Caudate nucleus (tissue), 63 donors: ENCODE measurements at places on chromosomes 11 and 22.
A peak's percentile ranks its signal among the peaks of the same experiment; 100 is the strongest.

- DNase-seq: no peak
These were observed 78.7 kb upstream of the TSPAN18 start for GRCh38 chr11:44648109-44648508.

- DNase-seq: no peak
These were observed 10.5 kb downstream of the GTF2H1 start for GRCh38 chr11:18332891-18333290.

- no peak for DNase-seq
These were observed 185.4 kb upstream of the B3GAT1 start for GRCh38 chr11:134597452-134597851.

DNA sequence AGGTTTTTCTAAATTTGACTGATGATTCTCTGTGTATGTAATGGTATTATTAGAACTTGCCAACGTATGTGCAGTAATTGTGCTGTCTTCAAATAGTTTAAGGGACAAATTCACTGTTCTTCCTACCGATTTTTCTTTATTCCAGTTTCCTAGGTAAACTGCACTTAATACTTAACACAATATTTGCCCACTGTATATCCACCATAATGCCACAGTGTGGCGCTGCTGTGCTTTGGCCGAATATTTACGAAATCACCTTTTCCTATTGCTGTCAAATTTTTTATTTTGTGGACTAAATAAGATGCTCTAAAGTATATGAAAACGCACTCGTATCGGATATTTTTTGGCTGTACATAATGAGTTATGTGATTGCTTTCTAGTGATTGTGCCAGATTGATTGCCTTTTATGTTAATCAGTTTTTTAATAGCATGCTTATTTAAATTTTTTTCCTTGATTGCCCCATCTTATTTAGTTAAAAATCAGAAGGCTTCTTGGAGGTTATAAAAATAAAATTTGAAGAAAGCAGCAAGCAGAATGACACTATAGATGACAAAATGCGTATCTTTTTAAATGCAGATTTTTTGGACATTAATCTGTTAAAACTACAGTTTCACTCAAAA lies 10.5 kb downstream of the AASDHPPT start:
- DNase-seq: peak; percentile 15

DNA sequence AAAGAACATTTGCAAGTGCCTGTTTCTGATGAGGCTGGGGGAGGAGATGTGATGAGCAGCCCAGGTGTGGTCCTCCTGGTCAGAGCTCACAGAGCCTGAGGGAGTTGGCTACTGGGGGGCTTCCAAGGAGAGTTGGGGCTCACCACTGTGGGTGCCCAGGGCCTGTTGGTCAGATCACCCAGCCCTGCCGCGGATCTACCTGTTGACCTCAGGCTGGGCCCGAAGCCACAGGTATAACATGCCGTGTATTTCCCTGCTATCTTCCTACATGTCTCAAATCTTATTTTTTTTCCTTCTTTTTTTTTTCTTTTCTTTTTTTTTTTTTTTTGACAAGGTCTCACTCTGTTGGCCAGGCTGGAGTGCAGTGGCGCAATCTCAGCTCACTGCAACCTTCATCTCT lies 199.7 kb upstream of the TBCEL start:
- DNase-seq: no peak

GRCh38 chr22:38862375-38863329 lies 9.4 kb downstream of the CBX6 start:
- DNase-seq: no peak

- peak; percentile 92 for DNase-seq
These were observed at the start of gene MRPL40 for GRCh38 chr22:19432133-19432851. MRPL40 (plus strand) TSS chr22:19432545; CDS start chr22:19432555, 10 bp downstream.

DNA sequence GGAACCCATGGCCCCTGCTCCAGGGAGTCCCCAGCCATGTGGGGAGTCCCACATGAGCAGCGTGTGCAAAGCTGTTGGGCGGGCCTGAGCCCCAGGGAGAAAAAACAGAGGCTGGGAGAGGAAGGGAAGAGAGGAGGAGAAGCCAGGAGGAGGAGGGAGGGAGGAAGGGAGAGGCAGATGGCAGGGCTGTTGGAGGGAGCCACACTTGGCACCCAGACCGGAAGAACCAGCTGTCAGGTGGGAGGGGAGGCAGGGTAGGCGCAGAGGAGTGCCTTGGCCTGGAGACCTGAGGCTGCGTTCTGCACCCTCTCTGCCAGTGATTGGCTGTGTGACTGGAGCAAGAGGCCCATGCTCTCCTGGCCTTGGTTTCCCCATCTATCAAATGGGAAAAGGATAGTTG lies 6.7 kb downstream of the SYNGR1 start:
- DNase-seq: no peak

DNA sequence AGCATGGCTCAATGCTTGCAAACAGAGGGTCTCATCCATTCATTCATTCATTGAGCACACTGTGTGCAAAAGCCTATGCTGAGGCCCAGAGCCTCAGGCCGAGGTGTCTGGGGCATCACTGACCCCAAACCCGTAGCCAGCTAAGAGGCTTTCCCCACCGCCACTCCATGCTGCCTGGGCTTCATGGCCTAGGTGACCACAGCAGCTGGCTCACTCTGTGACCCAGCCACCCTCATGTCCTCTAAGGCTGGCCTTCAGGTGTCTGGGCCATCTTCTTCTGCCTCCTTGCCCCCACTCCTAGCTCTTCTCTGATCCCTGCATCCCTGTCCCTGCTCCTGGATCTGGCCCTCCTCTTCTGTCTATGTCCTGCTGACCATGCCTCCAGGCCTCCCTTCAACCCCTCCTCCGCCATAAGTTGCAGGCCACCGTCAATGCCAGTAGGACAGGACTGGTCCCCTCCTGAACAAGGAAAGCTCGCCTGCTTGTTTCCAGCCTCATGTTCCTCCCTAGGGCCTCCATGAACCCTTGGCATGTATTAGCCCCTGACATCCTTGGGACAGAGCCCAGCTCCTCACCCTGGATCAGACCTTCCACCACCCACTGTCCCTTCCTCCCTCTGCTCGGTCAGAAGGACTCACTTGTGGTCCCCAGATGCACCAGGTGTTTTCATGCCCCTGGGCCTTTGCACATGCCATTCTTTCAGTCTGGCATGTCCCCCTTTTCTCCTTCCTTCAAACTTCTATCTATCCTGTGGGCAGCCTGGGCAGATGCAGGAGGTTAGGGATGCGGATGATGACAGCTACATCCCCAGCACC lies 92.8 kb downstream of the MYEOV start:
- no peak for DNase-seq

GRCh38 chr11:93902921-93903320 lies 52.5 kb upstream of the VSTM5 start:
- DNase-seq: no peak

DNA sequence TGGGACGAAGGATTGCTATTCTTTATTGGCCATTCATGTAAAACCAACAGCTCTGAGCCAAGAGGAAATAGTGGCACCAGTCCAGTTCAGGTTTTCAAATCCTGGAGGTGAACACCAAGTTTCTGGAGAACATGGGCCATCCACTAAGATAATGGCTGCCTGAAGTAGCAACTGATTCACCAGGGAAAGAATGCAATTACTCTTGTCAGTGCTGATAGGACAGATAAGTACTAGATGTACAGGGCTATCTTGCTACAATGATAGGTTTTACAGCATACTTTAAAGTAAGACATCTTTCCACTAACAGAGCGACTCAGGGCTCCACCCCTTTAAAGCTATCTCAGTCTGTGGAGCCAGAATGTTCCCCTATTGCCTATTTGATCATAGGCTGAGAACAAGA lies 36.8 kb upstream of the APOA1 start:
- DNase-seq: no peak

- no peak for DNase-seq
These were observed 27.5 kb downstream of the FBXO7 start for GRCh38 chr22:32501836-32502752.

- DNase-seq: no peak
These were observed 124.2 kb upstream of the PITPNB start for GRCh38 chr22:28043266-28043665.

- DNase-seq: no peak
These were observed 2.6 kb upstream of the NAALADL1 start for GRCh38 chr11:65060913-65061408.

GRCh38 chr11:17153757-17154156 lies 54.0 kb downstream of the PIK3C2A start:
- no peak for DNase-seq

DNA sequence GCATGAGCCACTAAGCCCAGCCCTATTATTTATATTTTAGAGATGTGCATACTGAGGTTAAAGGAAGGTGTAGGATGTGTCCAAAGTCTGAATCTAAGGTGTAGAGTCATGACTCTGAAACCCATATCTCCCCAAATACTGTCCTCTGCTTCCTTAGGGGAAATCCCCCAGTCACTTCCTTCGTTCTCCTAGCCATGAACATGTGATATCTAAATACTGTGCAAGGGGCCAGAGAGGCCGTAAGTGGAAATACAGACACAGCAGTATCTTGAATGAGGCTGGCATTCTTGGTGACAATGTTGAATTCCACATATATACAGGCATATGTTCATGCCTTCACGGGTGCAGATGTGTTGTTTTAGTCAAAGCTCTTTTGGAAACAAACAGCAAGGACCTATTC lies 21.3 kb upstream of the PATZ1 start:
- no peak for DNase-seq

DNA sequence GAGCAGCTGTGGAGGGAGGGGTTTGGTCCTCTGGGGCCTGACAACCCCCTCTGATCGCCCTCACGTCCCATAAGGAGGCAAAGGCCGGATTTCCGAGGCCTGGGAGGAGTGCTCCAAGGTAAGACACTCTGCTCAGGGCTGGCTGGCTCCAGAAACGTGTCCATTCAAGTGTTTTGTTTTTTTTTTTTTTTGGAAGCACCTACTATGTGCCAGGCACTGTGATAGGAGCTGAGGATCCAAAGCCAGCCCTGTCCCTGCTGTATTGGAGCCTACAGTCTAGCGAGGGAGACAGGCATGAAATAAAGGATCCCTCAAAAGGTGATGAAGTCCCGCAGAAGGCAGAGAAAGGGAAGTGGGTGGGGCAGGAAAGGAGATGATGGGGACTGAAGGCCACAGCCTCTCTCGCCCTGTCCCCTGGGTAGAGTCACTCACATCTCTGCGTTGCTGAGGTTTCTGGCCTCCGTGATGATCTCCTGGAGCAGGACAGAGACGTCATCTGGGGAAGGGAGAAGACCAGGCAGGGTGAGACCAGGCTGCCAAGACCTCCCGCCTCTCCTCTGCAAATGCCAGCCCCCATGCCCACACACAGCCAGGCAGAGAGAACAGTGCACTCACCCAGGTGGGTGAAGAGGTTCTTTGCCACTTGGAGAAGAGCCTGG lies 89.2 kb downstream of the PDE2A start:
- DNase-seq: no peak

DNA sequence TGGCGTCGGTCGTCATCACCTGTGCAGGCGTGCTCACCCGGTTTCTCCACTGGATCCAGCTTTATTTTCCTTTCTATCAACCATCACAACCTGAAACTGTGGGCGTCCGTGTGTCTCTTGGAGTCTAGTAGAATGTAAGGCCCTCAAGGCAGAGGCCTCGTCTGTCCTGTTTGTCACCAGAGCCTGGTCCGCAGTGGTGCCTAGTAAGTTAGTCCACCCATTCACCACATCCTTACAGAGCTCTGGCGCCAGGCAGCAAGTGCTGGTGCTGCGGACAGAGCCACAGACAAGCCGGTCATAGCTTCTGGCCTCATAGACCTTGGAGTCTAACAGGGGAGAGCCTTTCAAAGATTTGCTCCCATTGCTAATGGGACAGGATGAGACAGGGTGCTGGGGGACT lies 64.4 kb upstream of the PARVG start:
- DNase-seq: no peak

DNA sequence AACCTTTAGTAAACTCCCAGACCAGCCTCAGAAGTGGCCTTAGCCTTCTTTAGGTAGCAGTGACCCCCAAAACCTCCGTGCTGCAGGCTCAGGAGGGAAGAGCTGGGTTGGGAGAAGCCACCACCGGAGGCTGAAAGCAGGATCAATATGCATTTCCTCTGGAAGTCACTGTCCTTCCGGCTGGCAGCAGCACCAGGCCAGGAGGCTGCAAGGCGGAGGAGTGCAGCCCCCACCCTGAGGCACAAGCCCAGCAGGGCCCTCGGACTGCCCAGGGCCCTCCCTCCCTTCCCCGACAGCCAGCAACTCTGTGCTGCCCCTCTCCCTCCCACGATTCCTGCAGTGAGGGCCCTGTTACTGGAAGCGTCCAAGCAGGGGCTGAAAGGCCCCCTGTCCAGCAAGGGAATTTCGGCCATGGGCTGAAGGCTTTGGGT lies 3.2 kb upstream of the NRXN2 start:
- DNase-seq: no peak

GRCh38 chr11:124315052-124315451 lies 1.3 kb upstream of the OR8D1 start:
- no peak for DNase-seq

DNA sequence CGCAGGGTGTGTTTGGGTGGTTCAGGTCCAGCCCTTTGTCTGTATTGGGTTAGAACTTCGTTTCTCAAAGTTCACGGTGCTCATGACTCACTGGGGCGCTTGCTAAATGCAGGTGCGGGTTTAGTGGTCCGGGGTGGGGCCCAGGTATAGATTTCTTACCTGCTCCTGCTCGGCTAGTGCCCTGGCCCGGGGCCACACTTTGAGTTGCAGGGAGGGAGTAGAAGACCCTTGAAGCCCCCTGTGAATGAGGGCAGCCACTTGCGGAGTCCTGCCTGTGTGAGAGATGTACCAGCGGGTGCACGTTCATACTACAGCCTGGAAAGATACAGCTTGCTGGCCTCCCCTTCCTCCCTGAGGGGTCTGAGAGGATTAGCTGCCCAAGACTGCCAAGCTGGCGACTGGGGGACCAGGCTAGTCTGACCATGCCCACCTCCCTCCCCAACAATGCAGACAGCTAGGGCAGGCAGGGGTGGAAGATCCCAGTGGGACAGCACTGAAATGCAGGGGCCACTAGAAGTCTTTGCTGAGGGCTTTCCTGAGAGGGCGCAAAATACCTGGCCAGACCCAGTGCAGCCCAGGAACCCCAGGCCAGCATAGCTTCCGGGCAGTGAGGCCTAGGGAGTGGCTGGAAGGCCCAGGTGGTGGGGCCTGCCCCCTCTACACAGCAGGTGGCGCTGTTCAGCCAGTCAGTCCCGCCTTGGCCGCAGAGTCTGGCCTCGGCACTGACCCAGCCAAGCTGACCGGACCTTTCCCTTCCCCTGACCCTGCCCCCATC lies 5.1 kb upstream of the MYRF start:
- DNase-seq: peak; percentile 52

DNA sequence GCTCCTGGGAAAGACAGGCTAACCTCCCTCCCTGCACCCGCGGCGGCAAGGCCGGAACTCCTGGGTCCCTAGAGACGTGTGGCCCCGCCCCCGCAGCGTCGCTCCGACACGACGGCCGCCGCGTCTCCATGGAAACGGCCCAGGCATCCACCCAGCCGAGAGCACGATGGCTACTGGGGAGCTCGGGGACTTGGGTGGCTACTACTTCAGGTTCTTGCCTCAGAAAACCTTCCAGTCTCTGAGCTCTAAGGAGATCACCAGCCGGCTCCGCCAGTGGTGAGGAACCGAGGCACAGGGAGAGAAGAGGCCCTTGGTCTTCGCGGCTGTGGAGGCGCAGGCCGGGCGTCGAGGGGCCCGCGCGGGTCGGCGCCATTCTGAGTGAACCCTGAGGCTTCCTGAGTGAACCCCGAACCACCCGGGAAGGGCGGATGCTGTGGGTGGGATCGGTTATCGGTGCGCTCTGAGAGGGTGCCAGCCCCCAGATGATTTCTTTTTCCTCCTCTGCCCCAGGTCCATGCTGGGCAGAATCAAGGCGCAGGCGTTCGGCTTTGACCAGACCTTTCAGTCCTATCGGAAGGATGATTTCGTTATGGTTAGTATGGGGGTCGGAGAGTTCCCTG lies at the start of gene CFAP300:
TSS of gene CFAP300 (plus strand) at position 133 of the 620 bp plus-strand sequence. CDS start at position 167, 34 bp downstream.
- no peak for DNase-seq

- no peak for DNase-seq
These were observed 15.4 kb downstream of the ARHGEF17 start for GRCh38 chr11:73323464-73323863.

GRCh38 chr11:11444027-11444803 lies 91.2 kb upstream of the CSNK2A3 start:
- DNase-seq: no peak

GRCh38 chr11:126135235-126136176 lies 72.8 kb upstream of the CDON start:
- no peak for DNase-seq
